Frontal cortex (tissue), 4 donors: ENCODE measurements at places on chromosomes 11 and 22. TPM values are rescaled to one million over a fixed set of nuclear protein-coding genes. Genes with fewer than 3 reads are reported as not detected.

PPP6R2 gene
- total RNA-seq: 62.4 TPM

APOA1 gene
- total RNA-seq: not detected

SPON1 gene
- total RNA-seq: 33.4 TPM

ATG13 gene
- total RNA-seq: 47.7 TPM

FSHB gene
- total RNA-seq: not detected

OR5I1 gene
- not detected for total RNA-seq

CDC42EP1 gene
- total RNA-seq: 1.6 TPM

UBQLNL gene
- under 0.01 TPM for total RNA-seq

OR10A4 gene
- total RNA-seq: not detected

MS4A13 gene
- total RNA-seq: not detected

IL17REL gene
- total RNA-seq: under 0.01 TPM

CABP7 gene
- total RNA-seq: 1.6 TPM

CASP1 gene
- 2.9 TPM for total RNA-seq

PHETA2 gene
- total RNA-seq: 4.5 TPM

PTPRCAP gene
- total RNA-seq: not detected
